ENCODE measurements at places on chromosomes 3 and 15. TPM values are rescaled to one million over a fixed set of nuclear protein-coding genes. Genes with fewer than 3 reads are reported as not detected.

DNA sequence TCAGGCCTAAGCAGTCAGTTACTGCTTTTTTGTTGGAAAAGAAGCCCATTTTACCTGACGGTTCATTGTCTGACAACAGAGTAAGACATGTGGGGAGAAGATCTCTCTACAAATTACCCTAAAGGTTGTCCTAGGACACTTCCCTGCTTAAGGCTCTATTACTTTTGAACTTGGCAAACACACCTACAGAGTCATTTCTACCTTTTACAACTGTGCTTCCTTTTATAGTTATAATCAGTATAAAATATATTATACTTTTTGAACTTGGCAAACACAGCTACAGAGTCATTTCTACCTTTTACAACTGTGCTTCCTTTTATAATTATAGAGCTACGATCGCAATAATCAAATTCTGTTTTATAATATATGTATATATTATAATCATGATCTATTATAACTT lies 215.0 kb downstream of the TPRG1 start:
- DNase-seq = no peak

Gene INO80
- 34.3 TPM for total RNA-seq

- DNase-seq = peak; percentile 68
Observed at GRCh38 chr15:76310475-76311099, 682 bp downstream of the ETFA start.

Gene PLA2G4E
- not detected for total RNA-seq

GRCh38 chr3:27590437-27591298 lies 106.5 kb upstream of the SLC4A7 start:
- DNase-seq = no peak

Gene NISCH
- total RNA-seq = 72.5 TPM

- no peak for DNase-seq
Observed at GRCh38 chr3:65945480-65945879, 93.2 kb downstream of the MAGI1 start.

Gene TEX55
- total RNA-seq = not detected

GRCh38 chr15:85707519-85708338 lies 87.0 kb downstream of the KLHL25 start:
- no peak for DNase-seq

- DNase-seq = no peak
Observed at GRCh38 chr15:55742498-55742926, 440 bp downstream of the PRTG start.

DNA sequence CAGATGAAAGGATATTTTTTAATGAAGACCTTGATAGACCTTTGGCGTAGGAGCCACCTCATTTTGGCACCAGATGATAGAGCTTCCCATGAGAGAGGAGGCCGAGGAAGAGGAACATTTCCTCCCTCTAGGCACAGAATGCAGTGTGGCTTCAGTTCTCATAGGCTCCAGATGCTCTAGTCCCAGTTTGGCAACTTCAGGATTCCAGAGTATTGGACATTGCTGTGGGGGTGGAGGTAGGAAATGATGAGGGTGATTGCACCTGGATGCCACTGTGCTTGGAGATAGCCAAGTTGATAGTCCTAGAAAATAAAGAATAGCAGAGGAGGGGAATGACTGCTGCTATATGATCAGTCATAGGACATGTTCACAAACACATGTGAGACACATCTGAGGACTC lies 58.3 kb upstream of the KY start:
- no peak for DNase-seq

- DNase-seq = no peak
Observed at GRCh38 chr15:52368402-52368801, 72.8 kb upstream of the MYO5C start.

Gene CX3CR1
- total RNA-seq = 5.8 TPM

DNA sequence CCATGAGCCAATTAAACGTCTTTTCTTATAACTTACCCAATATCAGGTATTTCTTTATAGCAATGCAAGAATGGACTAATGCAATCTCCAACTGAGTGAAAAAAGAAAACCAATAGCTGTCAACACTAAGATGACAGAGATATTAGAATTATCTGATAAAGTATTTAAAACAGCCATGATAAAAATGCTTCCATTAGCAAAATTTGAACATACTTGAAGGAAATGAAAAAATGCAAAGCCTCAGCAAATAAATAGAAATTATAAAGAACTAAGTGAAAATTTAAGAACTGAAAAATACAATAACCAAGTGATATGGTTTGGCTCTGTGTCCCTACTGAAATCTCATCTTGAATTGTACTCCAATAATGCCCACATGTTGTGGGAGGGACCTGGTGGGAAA lies 99.6 kb downstream of the BOC start:
- no peak for DNase-seq

DNA sequence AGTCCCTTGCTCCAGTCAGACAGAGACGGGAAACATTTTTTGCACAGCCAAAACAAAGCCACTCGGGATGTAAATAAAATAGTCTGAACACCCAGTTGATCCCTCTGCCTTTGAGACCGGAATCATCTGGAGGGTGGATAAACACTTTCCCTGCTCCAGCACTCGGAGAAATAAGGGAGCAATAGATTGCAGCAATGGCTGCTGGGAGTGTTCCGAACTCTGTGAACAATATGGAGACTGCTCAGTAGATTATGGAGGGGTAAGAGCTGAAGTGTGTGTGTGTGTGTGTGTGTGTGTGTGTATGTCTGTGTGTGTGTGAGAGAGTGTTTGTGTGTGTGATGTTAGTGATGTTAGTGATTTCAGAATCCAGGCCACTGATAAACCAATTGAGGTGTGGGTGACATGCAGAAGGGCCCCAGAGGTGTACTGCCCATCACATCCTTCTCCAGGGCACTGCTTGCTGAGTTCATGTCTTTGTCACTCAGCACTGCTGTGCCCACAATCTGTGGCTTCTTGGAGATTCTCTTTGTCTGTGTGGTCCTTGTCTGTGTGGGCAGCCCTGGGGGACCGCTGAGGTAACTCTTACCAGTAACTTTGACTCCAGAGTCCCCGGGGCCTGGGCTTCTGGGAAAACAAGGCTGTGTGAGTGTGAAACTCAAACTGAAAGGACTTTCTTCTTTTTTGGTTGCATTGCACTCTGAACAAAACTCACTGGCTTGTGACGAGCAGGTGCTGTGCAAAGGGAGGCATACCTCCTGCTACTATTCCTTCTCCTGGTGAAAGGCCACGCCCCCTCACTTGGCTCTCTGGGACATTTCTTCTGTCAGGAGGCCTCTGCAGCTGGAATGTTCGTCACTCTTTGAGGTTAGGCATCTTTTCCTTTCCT lies 23.0 kb downstream of the CRYGS start:
- DNase-seq = no peak

DNA sequence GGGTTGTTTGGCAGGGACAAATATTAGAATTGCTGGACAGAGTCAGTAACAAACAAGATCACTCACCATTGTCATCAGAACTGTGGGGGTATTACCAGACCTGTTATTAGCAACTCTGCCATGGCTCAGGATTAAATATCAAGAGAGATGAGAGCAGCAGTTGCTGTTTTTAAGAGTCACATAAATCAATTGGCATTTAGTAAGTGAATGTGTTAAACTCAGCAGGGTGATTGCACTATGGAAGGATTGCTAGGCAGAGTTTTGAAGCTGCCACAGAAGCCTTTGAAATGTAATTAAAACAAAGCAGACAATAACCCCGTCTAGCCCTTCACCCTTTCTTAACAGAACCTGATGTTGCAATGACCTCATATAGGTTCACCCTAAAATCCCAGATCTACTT lies 238.8 kb downstream of the GAP43 start:
- DNase-seq = no peak

GRCh38 chr15:67805666-67806516 lies 19.4 kb upstream of the SKOR1 start:
- no peak for DNase-seq

DNA sequence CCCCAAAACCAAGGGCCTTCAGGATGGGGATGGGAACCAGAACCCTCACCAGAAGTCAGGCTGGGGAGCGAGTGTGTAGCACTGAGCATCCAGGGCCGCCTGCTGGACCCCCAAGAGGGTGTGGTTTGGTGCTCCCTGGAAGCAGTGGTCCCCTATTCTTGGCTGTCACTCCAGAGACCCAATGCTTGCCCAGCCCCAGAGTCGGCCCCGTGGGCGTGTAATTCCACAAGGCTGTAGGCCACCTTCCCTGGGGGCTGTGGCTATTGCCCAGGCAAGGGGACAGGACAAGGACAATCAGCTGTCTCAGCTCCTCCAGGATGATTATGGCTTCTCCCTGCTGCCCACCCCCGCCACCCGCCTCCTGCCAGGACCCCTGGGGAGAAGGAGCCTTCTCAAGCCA lies 14.5 kb downstream of the IGDCC3 start:
- DNase-seq = no peak

DNA sequence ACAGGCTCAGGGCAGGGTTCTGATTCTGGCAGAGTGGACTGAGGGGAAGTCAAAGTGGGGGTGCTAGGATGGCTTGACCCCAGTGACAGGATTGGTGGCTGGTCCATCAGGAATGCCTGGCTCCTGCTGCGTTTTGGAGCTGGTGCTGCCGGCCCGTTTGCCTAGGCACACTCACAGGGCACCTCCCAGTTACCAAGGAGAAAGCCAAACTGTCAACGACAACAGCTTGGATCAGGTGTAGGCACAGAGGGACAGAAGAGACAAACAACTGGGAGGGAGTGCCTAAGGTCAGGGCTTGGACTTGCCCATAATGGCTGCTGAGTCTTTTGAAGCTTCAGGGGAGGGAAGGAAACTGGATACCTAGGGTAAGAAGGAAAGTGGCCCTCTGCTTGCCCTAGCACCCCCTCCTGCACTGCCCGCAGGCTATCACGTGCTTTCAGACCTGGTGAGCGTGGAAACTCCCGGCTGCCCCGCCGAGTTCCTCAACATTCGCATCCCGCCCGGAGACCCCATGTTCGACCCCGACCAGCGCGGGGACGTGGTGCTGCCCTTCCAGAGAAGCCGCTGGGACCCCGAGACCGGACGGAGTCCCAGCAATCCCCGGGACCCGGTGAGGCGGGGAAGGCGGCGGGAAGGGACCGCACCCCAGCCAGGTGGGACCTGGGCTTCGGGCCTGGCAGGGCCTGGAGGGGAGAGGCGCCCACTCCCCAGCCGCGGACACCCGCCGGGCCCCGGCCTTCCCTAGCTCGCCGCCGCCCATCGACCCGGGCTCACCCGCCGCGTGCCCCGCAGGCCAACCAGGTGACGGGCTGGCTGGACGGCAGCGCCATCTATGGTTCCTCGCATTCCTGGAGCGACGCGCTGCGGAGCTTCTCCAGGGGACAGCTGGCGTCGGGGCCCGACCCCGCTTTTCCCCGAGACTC lies 5.1 kb downstream of the DUOX1 start:
- DNase-seq = no peak

- DNase-seq = no peak
Observed at GRCh38 chr3:45647148-45647619, 42.0 kb upstream of the SACM1L start.

GRCh38 chr15:83764201-83764838 lies 110.4 kb downstream of the ADAMTSL3 start:
- DNase-seq = no peak

Gene CPB1
- not detected for total RNA-seq

- no peak for DNase-seq
Observed at GRCh38 chr3:43784640-43785011, 93.9 kb downstream of the ABHD5 start.

GRCh38 chr15:101244889-101245668 lies 6.8 kb downstream of the CHSY1 start:
- peak; percentile 15 for DNase-seq

Gene NFKBIZ
- total RNA-seq = 314 TPM

DNA sequence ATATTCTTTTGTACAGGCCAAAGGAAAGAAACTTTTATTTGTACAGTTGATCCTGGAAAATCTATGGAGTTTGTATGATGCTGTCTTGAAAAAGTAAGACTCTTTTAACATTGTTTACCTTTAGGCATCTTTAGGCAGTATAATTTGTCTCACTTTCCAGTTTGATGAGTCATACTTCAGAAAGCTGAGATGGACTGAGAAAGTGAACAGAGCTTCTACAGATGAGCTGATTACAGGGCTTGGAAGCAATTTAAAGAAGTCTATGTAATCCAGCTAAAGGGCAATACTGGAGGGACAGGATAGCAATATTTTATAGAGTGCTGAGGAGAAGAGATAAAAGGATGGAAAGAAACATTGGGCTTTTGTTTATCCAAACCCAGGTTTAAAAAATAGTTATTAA lies 123.5 kb upstream of the GOLGA6L4 start:
- no peak for DNase-seq

DNA sequence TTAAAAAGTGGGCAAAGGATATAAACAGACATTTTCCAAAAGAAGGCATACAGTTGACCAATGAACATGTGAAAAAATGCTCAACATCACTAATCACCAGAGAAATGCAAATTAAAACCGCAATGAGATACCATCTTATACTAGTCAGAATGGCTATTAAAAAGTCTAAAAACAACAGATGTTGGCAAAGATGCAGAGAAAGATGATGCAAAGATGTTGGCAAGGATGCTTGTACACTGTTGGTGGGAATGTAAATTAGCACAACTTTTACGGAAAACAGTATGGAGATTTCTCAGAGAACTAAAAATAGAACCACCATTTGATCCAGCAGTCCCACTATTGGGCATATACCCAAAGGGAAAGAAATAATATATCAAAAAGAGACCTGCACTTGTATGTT lies 53.5 kb downstream of the TLNRD1 start:
- DNase-seq = no peak

DNA sequence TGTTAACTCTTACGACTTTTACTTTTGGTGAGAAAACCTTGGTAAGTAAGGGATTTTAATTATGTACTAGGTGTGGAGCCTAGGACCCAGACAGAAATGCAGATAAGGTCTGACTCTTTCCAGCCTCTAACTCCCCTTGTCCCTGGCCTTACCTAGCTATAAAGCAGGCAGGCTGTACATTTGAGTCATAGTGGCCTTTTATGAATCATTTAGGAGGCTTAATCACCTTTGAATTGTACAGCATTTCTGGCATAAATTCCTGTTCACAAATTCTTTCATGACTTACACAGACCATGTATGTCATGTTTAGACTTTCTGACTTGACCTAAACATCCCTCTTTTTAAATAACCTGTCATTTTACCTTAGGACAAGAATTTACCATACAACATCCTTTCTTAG lies 47.4 kb downstream of the CHCHD4 start:
- DNase-seq = no peak

Gene MORC1
- total RNA-seq = not detected

DNA sequence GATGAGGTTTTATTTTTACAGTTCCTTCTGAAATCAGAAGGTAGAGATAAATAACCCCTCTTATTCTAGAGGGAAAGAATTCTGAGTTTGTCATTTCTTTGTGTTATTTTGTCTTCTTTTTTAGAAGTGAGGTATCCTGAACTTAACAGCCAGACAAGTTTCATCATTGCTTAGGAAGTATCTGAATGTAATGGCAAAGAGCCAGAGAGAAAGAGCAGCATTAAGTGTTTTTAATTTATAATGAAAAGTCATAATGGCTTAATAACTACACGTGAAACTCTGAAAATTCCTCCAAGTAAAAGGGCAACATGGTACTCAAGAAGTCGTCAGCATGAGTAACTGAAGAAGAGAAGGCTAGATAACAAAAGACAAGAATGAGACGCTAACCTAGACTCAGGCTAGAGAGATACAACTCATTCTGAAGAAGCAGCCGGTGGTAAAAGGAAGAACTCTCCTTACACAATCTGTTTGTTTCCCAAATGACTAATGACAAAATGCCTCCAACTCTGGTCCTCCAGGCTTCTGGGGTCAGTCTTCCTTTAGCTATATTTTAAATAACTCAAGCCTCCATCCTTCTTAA lies 116.2 kb upstream of the NECTIN3 start:
- no peak for DNase-seq

Gene SPTBN5
- total RNA-seq = 1.1 TPM

Gene SLC2A2
- total RNA-seq = not detected

Gene DISP2
- 0.25 TPM for total RNA-seq

- DNase-seq = no peak
Observed at GRCh38 chr3:182527745-182528144, 265.6 kb upstream of the ATP11B start.

All from natural killer cell treated with Interleukin-12 subunit alpha and Interleukin-12 subunit beta and Interleukin-15 and Interleukin-18, amount 100 ng/mL, for 72 hours (primary cell).